ENCODE measurements at places on chromosomes 2 and 18. TPM values are rescaled to one million over a fixed set of nuclear protein-coding genes. Genes with fewer than 3 reads are reported as not detected.

ATOH8 gene
- total RNA-seq, result 44.9 TPM

SLC16A14 gene
- total RNA-seq, result 2.2 TPM

LYPD6 gene
- 0.47 TPM for total RNA-seq

DNA sequence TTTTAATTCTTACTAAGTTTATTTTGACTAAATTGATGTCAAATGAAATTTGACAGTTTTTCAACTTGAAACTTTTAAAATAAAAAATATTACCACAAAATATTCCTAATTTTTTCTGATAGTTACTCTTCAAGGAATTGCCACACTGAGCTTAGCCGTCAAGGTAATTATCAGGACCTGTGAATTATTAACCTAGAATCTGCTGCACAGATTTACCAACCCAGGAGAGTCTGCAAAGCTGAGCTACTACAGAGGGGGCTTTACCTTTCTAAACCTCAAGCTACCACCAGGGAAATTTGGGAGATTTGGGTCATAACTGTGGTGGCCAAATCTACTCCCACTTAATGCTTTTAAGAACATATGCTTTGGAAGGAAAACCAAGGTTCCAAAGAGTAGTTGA lies 324.6 kb downstream of the CCDC178 start:
- DNase-seq, result no peak

DNA sequence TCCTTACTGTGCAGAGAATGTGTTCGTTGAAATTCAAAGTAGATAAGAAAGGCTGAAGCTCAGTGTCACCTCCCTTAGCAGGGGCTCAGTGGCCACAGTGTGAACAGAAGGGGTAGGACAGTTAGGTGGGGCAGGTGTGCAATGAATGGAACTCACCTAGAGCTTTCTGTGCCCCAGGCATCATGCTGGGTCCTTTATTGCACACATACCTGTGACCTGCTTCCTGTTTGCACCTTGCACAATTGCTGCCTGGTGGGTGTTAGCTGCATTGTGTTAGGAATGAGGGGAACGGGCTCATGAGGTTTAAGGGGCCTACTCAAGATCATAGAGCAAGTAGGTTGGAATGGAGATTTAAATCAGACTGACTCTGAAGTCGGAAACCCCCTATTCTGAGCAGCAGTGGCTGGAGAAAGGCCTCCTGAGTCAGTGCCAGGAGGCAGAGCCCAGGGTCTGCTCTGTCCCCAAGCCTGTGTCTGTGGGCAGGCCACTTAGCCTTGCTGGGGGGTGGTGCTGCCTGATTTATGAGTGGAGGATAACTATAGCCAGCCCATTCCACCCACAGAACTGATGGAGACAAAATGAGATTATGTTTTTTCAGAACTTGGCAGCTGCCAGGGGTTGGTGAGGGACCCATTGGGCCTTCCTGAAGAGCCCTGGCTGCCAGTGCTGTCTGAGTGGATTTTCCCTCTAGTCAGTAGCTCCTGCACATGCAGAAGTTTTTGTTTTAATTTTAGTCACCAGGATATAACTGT lies 76.2 kb downstream of the NPAS2 start:
- DNase-seq, result no peak

DNA sequence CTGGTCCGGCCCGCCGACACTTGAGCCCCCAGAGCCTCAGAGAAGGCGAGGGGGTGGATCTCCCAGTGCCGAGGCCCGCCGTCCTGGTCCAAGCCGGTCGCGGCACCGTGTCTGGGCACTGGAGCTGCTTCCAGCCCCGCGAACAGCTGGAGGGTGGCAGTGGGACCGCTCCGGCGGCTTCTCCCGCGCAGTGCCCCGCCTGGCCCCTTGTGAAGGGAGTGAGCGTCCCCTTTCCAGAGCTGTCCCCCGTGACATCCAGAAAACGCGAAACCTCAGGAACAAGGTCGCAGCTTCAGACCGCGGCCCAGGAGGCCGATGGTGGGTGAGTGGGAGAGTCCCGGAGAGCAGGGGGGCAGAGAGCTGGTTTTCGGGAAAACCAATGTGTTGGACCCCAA lies 579 bp upstream of the EMX1 start:
- DNase-seq, result no peak

- no peak for DNase-seq
Measured at GRCh38 chr18:24988253-24988840, 363.6 kb downstream of the ZNF521 start.

GRCh38 chr2:48927355-48927754 lies 171.8 kb upstream of the LHCGR start:
- no peak for DNase-seq
